Cerebellar cortex (tissue), 1 donor: ENCODE measurements at places on chromosomes 5 and 9.

DNA sequence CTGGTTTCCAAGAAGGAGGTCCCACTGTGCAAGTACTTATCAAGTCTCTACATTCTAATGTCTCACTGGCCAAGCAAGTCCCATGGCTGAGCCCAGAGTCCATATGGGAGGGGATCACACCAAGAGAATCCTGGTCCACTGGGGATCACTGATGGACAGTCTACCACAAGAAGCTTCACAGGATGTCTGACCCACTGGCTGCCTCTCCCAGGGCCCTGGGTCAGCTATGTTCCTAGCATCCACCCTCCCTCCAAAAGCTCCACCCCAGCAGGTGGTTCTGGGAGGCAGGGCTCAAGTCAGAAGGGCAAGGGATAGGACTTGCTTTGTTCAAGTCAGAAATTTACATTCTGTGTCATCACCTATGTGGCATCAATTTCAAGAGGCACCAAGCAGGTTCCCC lies 508.5 kb downstream of the BNC2 start:
- DNase-seq, result no peak

DNA sequence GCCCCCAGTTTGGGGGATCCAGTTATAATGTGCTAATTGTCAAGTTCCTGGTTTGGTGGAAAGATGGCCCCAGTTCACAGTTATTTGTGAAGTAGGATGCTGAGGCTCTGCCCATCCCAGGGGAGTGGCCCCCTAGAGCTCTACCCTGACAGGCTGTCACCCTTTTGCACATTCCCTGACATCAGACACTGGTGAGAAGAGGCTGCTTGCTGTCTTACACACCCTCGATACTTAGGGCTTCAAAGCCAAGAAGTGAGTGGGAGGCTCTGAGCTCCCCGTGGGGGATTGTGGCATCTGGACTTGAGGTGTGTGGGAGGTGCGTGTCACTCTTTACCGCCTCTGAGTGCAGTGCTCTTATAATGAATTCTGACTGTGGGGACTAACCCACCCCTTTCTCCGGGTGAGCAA lies 168.5 kb downstream of the DOCK2 start:
- DNase-seq, result no peak

- peak; percentile 33 for DNase-seq
These were observed 52.4 kb downstream of the FANCC start for GRCh38 chr9:95264954-95265615.

DNA sequence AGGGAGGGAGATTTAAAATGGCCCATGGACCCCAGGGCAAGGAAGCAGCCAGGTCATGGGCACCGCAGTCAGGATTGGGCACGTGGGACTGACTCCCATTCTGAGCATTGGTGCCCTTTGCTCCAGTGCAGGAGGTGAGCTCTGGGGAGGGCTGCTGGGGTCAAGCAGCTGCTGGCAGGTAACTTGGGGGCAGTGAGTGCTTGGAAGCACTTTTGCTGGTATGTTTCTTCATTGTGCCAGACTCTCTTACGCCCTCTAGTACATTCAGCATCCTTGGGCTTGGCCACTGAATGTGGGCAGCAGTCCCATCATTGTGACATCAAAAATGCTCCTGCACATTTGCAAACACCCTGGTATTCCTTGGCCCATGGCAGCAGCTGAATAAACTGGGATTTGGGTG lies 32.7 kb downstream of the PRRC2B start:
- no peak for DNase-seq

DNA sequence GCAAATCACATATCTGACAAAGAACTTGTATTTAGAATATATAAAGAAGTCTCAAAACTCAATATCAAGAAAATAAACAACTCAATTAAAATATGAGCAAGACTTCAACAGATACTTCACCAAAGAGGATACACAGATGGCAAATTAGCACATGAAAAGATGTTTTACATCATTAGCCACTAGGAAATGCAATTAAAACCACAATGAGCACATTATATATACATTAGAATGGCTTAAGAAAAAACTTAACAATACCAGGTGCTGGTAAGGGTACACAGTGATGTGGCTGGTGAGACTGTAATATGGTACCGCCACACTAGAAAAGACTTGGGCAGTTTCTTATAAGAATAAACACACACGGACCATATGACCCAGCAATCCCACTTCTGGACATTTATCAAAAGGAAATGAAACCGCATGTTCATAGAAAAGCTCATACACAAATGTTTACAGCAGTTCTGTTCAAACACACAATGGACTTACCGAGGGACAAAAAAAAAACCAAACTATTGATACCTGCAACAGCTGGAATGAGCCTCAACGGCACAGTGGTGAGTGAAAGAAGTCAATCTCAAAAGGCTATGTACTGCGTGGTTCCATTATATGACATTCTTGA lies 27.6 kb downstream of the SEMA4D start:
- no peak for DNase-seq

DNA sequence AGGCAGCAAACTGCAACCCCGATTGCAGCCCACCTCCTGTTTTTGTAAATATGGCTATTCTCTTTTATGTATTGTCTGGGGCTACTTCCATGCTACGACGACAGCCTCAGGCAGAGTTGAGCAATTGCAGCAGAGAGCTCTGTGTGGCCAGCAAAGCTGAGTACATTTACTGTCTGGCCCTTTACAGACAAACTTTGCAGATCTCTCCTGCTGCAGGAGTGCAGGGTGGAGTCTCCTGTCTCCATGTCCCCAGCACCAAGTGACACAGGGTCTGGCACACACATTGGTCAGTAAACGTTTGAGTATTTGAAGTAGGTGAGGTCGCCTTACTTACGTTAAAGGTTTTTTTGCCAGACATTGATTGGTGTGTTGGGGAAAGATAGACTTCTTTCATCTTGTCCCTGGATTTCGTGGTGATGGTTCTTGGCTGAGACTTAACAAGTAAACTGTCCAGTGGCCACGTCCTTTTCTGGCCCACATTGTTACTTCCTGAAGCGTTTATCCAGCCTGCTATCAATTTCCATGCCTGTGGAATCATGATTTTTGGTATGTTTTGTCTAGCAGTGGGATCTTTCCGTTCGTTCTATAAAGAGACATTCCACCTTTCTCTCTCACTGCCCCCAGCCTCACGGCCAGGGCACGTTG lies 27.2 kb downstream of the PRRC2B start:
- DNase-seq, result peak; percentile 41

- no peak for DNase-seq
These were observed 43.7 kb downstream of the GLRX start for GRCh38 chr5:95778713-95779436.

DNA sequence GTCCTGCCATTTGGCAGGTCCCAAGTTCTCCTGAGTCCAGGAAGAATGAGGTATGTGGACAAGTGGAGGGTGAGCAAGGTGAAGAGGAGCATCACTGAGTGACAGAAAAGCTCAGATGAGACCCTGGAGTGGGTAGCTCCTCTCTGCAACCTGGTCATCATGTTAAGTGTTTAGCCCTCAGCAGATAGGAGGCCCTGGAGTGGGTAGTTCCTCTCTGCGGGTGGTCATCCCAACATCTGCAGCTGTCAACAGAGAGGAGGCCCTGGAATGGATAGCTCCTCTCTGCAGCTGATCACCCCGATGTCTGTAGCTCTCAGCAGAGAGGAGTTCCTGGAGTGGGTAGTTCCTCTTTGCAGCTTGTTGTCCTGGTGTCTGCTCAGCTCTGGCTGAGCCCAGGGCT lies 48.4 kb downstream of the NDUFAF2 start:
- no peak for DNase-seq

DNA sequence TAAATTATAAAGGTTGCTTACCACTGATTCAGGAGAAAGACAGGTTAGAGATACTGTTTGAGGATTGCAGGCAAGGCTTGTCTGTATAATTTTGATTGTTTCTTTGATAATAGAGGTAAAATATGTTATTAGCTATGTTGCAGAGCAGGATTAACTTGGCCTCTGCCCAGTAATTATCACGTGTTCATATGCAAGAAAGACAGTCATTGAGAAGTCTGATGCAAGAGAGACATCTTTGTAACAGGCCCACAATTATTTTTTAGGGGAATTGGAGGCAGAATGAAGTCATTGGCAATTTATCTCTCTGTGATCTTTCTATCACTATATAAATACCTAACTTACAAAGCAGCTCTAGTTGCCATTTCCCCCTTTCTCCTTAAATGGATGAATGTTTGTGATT lies 46.0 kb downstream of the SLC44A1 start:
- peak; percentile 22 for DNase-seq

- no peak for DNase-seq
These were observed 65.6 kb upstream of the MAP1B start for GRCh38 chr5:72041654-72042053.

GRCh38 chr5:8333977-8334376 lies 465.0 kb downstream of the MTRR start:
- peak; percentile 4 for DNase-seq

DNA sequence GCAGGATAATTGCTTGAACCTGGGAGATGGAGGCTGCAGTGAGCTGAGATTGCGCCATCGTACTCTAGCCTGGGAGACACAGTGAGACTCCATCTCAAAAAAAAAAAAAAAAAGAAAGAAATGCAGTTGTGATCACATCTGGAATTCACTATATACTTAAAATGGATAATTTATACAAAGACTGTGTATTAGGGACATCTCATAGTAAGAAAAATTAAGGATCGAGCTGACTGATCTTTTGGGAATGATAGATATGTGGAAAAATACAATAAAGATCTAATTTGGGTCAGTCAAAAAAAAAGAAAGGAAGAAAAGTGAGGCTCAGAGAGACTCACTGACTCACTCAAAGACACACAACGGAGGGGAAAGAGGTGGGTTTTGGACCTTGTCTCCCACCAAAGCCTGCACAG lies 73.2 kb upstream of the STXBP1 start:
- no peak for DNase-seq

GRCh38 chr5:113989913-113990305 lies 372.0 kb upstream of the KCNN2 start:
- no peak for DNase-seq

DNA sequence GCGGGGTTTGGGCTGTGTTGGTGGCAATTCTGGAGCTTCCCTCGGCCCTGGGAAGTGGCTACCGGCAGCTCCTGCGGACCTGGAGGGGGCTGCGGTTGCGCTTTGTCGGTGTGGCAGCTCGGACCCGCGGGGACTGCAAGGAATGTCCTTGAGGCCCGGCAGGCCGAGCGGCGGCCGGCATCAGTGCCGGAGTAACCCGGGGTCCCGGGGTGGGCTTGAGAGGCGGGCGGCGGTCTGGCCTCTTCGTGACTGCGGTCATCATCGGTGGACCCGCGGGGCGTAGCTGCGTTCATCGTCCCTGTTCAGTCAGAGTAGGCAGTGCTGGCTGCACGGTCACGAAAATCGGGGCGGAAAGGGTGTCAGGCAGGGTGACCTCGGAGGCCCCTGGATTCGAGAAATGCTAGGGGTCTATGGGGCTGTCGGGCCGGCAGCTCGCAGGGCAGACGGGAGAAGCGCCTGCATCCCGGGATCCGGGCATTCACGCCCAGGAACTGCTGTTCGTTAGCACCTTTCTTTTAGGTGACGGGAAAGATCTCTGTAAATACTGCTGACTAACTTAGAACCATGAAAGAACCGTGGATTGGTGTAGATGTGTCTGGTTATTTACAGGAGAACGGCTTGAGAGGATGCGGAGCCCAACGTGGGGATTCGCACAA lies 474 bp downstream of the HMGCR start:
- DNase-seq, result peak; percentile 39

DNA sequence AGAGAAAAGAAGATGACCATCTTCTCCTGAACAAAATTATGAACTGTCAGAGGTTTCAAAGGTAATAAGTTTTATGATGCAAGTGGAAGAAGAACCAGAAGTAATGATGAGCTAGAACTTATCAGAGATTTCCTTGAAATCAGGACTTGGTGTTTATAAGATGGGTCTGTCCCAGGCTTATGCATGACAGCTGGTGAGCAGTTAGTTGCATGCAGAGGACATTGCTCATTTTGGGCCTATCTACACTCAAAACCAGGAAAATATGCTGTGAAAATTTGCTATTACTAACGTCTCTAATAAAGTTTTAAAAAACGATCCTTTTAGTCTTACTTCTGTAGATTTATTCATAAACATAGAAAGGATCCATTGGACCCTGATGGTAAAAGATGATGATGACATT lies 6.6 kb upstream of the STC2 start:
- no peak for DNase-seq

- DNase-seq, result no peak
These were observed 43.8 kb downstream of the SLC38A9 start for GRCh38 chr5:55668356-55668755.

GRCh38 chr9:38371495-38371894 lies 21.0 kb upstream of the ALDH1B1 start:
- DNase-seq, result no peak

GRCh38 chr5:7043797-7044196 lies 330.6 kb downstream of the TENT4A start:
- no peak for DNase-seq

- DNase-seq, result no peak
These were observed 27.4 kb downstream of the IRX2 start for GRCh38 chr5:2724031-2724581.

GRCh38 chr9:116008278-116008677 lies 145.3 kb upstream of the PAPPA start:
- no peak for DNase-seq

GRCh38 chr9:79741381-79741780 lies 169.6 kb downstream of the TLE4 start:
- DNase-seq, result no peak

GRCh38 chr9:131692612-131693562 lies 47.0 kb downstream of the RAPGEF1 start:
- DNase-seq, result peak; percentile 42

- no peak for DNase-seq
These were observed 142.6 kb downstream of the TARS1 start for GRCh38 chr5:33583332-33583731.

GRCh38 chr5:78926252-78926651 lies 58.9 kb downstream of the ARSB start:
- no peak for DNase-seq

GRCh38 chr9:5563417-5563815 lies 53.1 kb downstream of the PDCD1LG2 start:
- DNase-seq, result no peak

GRCh38 chr5:128591598-128592455 lies 53.8 kb upstream of the FBN2 start:
- no peak for DNase-seq

- DNase-seq, result no peak
These were observed 9.1 kb upstream of the DNAJC25 start for GRCh38 chr9:111621895-111622480.

DNA sequence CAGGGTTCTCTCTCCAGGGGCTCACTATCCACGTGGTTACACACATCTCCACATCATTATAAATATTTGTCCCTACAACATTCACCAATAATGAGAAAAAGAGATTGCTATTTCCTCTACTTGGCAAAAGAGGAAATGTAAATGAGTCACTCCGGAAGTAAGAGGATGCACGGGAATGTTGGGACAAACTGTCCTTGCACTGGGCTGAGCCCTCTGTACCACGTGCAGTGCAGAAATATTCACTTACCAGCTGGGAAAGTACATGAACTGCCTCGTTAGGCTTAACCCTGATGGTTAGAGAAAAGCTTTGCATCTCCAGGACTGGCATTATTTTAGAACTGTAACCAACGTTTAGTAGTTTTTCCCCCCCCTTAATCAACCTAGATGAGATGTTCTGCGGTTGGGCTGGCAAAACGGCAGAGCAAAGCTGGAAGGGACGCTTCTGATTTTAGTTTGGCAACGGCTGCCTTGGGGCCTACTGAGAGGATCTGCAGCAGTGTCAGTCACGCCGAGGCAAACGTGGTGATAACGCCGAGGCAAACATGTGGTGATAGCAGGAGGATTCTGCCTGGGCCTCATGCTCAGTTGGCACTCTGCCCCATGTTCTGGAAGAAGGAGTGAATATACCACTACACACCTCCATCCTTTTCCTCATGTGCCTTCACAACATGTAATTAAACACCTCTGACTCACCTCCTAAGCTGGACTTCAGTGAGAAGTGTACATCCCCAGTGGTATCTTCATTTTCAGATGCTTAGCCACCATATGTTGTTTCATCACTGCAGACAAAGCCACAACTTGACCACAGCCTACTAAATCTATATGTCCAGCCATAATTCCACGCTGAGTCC lies 661.4 kb upstream of the KLF4 start:
- no peak for DNase-seq
